ENCODE measurements at places on chromosomes 11 and 22.

- no peak for DNase-seq
Observed at GRCh38 chr11:129249923-129250322, 57.8 kb upstream of the ARHGAP32 start.

- DNase-seq = no peak
Observed at GRCh38 chr11:3156282-3156660, 8.8 kb downstream of the OSBPL5 start.

GRCh38 chr11:86722006-86722405, 49.6 kb upstream of the ME3 start:
- no peak for DNase-seq

DNA sequence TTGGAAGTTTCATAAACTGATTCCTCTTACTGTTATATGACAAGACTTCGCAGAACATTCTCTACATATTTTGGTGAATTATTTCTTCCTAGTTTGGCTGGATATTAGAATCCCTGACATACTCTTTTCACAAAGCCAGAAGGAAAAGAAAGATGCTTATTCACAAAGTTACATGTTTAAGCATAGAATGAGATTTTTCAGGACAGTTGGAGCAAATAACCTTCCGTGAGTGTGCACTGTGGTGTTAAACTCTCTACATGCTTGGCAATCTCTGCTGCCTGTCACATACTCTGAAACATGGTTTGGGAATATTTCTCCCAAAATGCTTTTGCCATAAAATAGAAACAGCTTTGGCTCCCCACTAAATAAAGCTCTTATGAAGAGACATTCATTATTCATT, 230.0 kb upstream of the MTNR1B start:
- DNase-seq = no peak

- DNase-seq = no peak
Observed at GRCh38 chr11:6587360-6587953, 16.0 kb downstream of the RRP8 start.

DNA sequence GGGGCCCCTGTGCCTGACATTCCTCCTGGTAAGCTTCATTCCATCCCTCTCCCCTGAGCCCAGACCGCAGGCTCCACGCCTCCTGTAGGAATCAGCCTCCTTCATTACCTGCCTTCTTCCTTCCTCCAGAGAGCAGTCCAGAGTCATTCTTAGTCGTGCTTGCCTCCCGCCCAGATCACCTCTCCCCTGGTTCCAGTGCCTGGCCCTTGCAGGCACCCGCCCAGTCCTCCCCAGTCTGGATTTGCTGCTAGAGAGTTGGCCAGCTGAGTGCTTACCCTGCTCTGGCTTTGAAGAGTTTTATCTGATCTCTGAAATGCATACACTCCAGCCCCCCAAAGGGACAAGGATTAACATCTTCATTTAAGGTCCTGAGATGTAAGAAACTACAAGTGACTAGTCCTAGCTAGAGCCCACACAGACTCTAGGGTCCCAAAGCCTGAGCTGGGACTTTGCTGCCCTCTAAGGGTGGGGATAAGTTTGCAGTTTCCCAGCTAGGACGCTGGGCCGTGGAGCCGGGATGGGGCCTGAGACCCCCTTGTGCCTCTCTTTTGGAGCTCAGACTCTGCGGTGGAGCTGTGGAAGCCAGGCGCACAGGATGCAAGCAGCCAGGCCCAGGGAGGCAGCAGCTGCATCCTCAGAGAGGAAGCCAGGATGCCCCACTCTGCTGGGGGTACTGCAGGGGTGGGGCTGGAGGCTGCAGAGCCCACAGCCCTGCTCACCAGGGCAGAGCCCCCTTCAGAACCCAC, 1.6 kb downstream of the NR1H3 start:
- DNase-seq = no peak

- DNase-seq = no peak
Observed at GRCh38 chr11:74299015-74299414, 12.4 kb downstream of the P4HA3 start.

DNA sequence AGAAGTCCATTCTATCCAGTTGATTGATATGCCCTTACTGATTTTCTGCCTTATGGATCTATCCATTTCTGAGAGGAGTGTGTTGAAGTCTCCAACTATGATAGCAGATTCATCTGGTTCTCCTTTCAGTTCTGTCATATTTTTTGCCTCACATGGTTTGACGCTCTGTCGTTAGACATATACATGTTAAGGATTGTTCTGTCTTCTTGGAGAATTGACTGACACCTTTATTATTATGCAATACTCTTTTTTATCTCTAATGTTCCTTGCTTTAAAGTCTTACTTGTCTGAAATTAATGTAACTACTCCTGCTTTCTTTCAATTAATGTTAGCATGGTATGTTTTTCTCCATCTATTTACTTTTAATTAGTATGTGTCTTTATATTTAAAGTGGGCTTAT, 12.1 kb upstream of the ARHGAP20 start:
- DNase-seq = no peak

DNA sequence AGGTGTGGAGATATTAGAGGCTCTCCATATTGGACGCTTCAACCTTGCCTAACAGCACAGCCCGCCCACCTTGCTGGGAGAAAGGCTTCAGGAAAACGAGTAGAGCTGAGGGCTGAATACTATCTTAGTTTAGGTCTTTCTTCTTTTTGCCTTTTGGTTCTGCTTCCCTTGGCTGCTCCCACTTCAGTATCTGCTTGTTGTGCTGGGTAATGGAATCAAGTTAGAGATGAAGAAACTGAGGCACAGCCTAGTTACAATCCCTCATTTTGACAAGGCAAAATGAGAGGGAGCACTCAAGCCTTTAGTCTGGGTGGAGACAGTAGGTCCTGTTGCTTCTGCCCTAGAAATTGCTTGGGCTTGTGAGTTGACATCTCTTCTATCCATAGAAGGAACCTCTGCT, 41.3 kb upstream of the HSD17B12 start:
- no peak for DNase-seq

GRCh38 chr11:103898577-103899336, 137.7 kb upstream of the DDI1 start:
- no peak for DNase-seq

DNA sequence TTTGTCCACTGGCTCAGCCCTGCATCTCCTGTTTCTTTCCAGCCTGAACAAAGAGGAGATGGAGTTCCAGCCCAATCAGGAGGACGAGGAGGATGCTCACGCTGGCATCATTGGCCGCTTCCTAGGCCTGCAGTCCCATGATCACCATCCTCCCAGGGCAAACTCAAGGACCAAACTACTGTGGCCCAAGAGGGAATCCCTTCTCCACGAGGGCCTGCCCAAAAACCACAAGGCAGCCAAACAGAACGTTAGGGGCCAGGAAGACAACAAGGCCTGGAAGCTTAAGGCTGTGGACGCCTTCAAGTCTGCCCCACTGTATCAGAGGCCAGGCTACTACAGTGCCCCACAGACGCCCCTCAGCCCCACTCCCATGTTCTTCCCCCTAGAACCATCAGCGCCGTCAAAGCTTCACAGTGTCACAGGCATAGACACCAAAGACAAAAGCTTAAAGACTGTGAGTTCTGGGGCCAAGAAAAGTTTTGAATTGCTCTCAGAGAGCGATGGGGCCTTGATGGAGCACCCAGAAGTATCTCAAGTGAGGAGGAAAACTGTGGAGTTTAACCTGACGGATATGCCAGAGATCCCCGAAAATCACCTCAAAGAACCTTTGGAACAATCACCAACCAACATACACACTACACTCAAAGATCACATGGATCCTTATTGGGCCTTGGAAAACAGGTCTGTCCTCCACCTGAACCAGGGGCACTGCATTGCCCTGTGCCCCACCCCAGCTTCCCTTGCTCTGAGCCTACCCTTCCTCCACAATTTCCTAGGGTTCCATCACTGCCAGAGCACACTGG, 5.0 kb downstream of the FTH1 start:
- peak; percentile 53 for DNase-seq

DNA sequence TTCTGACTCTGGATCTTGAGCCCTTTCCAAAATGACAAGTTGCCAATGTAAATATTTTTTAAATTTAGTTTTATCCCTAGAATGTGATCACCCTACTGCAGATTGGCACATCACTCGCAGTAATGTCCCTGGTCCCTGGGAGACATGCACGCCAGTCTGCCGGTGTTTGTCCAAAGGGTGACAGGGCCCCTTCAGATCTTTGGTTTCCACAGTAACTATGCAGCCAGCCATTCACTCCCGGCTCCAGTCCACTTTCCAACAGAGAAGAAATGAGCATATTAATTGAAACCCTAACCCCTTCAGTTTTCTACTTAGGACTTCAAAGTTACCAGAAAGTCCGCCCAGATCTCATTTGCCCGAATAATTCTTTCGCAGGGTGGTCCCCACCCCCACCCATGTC, 25.8 kb upstream of the RASSF10 start:
- no peak for DNase-seq

DNA sequence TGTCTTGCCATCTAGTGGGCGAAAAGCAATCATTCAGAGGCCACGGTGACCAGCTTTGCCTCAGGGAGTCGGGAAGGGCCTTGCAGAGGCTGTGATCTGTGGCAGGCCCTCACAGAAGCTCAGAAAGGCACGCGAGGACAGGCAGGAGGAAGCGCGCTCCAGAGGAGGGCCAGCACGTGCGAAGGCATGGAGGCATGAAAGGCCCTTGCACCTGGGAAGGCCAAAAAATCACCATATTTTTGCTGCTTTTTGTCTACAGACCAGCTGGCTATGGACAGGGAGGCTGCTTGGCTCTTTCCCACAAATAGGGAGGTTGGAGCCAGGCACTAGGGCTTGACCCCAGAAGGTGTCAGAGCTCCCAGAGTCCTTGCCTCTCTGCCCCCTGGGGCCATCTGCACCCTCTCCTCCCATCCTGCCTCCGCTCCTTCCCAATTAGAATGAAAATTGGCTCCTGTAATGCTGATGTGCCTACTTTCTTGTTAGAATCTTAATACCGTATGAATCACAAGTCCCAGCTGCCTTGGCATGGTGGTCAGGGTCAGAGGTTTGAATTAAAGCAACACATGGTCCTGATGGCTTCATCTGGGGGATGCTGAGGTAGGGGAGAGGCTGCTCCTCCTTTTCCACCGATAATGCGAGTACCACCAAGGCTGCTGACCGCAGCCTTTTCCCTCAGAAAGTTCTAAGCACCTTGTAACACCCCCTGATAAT, 69.1 kb downstream of the FEZ1 start:
- no peak for DNase-seq

GRCh38 chr11:8826139-8826786, 84.7 kb upstream of the AKIP1 start:
- DNase-seq = no peak

GRCh38 chr22:24695060-24695459, 79.5 kb downstream of the PIWIL3 start:
- no peak for DNase-seq

GRCh38 chr11:120912504-120912903, 111.4 kb upstream of the TBCEL start:
- DNase-seq = no peak

DNA sequence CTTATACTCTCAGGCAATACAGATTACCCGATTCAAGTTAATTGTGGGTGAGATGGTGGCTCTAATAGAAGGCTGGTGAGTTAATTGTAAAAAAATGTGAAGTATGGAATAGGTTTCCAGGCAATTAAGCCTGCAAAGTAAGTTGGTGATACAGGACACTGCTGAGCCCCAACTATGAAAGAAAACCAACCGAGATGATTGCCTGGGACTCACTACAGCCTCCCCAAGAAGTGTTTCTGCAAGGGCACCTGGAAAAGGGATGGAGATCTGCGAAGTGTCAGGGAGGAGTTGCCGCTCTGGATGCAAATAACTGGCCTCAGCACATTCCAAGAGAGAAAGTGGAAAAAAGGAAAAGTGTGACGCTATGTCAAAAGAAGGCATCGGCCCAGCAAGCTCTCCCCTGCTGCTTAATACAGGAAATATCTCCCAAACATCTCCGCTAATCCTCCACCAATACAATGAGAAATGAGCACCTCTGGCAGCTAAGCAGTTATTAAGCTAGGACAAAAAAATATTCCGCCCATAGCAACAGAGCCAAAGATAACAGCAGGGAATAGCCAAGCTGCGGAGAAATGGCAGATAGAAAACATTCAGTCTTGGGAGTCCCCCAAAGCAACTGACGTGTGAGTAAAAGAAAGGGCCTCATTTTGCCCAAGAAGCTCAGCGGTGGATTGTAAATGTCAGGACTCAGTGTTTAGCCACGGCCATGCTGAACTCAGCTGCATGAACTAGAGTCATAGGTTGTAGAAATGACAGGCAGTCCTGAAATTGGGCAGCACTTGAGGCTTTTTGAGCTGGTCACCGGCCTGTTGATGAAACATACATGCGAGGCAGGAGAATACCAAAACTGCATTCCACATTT, 133.7 kb downstream of the SNX19 start:
- DNase-seq = no peak

GRCh38 chr11:61892085-61892370, 683 bp upstream of the FADS3 start:
- no peak for DNase-seq

GRCh38 chr22:25969286-25969685, 200.0 kb upstream of the SEZ6L start:
- DNase-seq = no peak

DNA sequence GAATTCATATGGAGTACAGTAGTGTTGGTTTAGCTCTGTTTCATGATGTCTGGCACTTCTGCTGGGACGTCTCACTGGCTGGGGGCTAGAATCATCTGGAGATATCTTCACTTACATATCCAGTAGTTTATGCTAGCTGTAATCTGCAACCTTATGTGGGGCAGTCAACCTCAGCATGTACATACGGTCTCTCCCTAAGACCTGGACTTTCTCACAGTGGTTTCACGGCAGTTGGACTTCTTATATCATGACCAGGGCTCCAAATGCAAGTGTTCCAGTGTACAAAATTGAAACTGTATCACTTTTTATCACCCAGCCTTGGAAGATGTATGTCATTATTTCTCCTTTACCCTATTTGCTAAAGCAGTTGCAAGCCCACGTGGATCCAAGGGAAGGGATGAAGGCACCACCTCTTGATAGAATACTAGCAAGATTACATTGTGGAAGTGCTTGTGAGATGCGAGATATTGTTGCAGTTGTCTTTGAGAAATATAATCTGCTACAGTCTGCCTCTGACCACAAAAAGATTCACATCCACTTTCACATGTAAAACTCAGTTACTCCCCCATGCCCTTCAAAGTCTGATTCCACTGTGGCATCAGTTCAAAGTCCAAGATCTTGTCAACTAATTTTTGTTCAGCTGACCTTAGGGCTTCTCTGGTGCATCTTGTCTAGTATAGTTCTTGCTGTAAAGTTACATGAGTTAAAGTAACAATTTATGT, 316.6 kb upstream of the NCAM1 start:
- DNase-seq = no peak

DNA sequence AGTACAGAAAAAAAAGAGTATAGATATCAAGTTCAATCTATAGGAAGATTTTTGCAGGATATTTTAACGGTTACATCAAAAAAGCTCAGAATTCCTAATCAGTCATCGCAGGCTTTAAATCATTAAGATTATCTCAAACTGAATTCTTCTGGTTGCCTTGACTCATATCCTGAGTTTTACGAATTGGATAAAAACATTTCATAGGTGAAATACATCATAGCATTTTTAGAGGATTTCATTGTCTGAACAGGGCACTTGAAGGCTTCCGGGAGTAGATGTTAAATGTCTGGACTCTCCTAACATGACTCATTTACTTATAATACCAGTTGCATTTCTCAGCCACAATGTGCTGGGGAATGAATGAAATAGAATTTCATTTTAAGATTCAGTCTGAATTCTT, 2216.6 kb upstream of the RAG2 start:
- no peak for DNase-seq

- DNase-seq = no peak
Observed at GRCh38 chr11:61028135-61028729, 56.8 kb downstream of the CD6 start.

GRCh38 chr22:41690476-41690875, 1.8 kb upstream of the SNU13 start:
- no peak for DNase-seq

Measured in sciatic nerve (tissue), 2 donors.